ENCODE measurements at places on chromosomes 13 and 19.

DNA sequence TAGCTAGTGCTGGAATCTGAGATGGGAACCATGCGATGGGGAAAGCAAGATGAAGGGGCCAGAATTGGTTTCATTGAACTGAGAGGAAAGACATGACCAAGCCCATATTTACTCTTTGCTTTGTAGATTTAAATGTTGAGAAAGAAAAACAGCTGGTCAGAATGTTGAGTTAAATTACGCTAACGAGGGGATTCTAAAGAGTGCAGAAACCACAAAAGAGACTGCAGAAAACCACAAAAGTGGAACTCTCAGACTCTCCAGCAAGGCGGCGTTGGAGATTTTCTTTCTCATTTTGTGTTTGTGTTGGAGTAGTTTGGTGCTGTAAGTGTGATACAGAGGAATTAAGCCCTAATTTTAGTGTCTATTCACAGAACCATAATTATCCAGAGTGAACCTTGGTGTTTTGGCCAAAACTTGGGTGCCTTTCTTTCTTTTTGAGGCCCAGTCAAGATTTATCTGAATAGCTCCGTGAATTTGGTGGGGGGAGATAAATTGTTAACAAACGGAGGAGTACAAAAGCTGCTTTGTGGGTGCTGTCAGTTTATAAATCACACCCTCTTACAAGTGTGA, 26.3 kb downstream of the SAE1 start:
- no peak for DNase-seq

DNA sequence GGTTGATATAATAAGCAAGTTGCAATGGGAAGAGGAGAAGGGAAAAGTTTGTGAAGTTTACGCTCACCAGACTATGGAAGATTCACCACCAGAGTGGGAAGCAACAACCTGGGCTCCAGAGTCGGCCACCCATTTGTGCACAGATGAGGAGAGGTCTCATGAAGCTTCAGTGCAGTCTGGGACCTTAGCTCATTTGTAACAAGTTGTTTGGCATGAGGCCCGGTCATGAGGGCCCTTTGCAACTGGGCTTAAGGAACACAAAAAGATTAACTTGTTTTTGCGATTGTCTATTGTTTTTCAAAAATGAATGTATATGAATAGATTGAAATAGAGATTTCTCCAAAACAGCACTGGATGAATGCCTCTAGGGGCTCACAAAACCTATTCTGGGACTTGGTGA, 94.2 kb downstream of the ZNF737 start:
- DNase-seq, result no peak

GRCh38 chr19:29188289-29189032, 24.5 kb downstream of the UQCRFS1 start:
- DNase-seq, result no peak

DNA sequence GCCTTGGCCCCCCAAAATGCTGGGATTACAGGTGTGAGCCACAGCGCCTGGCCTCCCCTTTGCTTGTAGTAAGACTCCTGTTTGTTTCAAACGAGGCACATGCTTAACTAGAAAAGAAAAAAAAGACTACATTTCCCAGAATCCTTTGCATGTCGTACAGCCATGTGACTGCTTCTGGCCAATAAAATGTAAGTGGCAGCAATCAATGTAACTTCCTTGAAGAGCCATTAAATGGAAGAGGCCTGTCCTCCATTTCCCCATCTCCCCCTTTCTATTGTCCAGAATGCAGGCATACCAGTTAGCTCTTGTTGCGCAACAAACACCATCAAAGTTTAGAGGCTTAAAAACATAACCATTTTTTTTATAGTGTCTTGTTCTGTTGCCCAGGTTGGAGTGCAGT, 10.4 kb upstream of the GPR32 start:
- DNase-seq, result no peak

GRCh38 chr13:41402691-41403511, 54.4 kb upstream of the RGCC start:
- no peak for DNase-seq

DNA sequence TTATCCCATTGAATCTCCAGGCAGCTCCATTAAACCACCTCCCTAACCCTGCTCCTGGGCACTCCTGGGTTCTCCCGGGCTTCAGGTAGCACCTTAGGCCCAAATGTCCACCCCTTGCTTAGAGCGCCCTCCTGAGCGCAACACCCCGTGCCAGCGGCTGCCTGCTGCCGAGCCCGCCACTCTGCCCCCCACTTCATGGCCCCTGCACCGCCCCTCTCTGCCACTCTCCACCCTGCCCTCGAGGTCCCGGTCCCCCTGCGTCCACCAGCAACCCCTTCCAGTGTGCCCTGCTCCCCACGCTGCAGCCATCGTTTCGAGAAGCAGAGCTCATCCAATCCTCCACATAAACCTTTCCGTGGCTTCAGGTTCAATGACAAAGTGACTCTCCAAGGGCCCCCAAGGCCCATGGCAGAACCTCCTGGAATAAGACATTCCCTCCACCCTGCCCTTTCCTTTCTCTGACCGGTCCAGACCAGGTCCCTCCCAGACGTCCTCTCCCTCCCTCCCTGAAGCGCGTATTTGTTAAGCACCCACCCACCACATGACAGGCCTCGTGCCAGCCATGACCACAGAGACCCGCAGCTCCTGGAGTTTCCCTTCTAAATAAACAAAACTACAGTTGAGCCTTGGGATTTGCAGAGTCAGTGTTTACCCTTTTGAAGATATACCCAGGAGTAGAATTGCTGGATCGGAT, 66.6 kb downstream of the ARHGEF18 start:
- no peak for DNase-seq

Measured in left renal pelvis (tissue), 4 donors.